ENCODE measurements at places on chromosomes 2 and 18. TPM values are rescaled to one million over a fixed set of nuclear protein-coding genes. Genes with fewer than 3 reads are reported as not detected.

RGPD4 gene
- total RNA-seq, result not detected

UGT1A5 gene
- 18.3 TPM for total RNA-seq

B3GNT7 gene
- total RNA-seq, result 58.7 TPM

C2orf66 gene
- total RNA-seq, result not detected

SRD5A2 gene
- total RNA-seq, result not detected

CAPN14 gene
- total RNA-seq, result not detected

STRN gene
- total RNA-seq, result 25.3 TPM

GPR45 gene
- not detected for total RNA-seq

SPDYA gene
- total RNA-seq, result 1.00 TPM

TOGARAM2 gene
- total RNA-seq, result 3.1 TPM

MC4R gene
- total RNA-seq, result not detected

CRYBA2 gene
- total RNA-seq, result not detected

ITGA4 gene
- 5.9 TPM for total RNA-seq

DNA sequence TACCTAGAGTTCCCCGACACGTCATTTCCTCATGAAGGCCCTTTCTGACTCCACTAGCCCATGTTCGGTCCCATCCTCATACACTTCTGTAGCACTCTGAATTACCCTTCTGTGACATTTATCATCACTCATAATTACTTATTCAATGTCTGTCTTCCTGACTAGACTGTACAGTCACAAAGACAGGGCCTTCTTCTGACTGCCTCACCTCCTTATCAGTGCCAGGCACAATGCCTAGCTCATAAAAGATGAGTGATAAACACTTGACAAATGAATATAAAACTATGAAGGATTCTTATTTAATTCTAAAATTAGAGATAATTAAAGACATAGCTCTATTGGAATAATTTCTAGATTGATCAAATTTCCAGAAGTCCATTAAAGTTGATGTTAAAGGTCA lies 1.4 kb upstream of the UBXN4 start:
- no peak for DNase-seq

DNA sequence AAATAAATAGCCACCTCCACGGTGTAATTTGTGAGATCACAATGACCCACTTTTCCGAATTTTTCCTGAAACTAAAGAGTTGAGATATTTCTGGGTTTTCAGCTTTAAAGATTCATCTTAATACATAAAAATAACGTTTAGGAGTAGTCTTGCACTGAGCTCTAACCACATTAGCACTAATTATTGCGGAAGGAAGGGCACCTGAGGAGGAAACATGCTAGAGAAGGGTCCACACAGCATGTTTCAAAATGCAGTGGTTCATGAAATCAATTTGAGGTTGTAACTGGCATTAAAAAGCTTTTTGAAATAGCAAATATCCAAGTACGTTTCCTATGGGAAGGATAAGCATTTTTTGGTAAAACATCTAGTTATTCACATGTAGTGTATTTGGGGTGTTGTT lies 8.4 kb downstream of the INPP4A start:
- DNase-seq, result no peak

GRCh38 chr2:128914320-128914719 lies 595.7 kb upstream of the HS6ST1 start:
- no peak for DNase-seq

- DNase-seq, result no peak
Measured at GRCh38 chr2:73832930-73833329, 4.2 kb downstream of the STAMBP start.

DNA sequence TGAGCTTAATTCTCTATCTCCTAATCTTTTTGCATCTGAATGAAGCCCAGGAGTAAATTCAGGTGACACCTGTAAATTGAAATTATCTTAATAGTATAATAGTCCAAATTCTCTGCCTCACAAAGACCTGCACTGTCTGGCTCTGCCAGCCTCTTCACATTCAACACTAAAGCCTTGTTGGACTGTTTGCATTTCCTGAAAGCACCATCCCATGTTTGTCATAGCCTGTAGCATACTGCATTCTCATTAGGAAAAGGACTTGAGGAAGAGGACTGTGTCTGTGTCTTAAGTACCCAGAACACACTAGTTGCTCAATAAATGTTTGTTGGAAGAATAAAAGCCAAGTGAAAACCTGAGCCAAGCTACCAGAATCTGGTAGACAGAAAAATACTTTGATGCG lies 42.9 kb upstream of the GRHL1 start:
- DNase-seq, result no peak

GRCh38 chr2:182858671-182859070 lies 7.8 kb downstream of the FRZB start:
- no peak for DNase-seq

GRCh38 chr2:829047-829446 lies 121.6 kb upstream of the SNTG2 start:
- DNase-seq, result no peak

DNA sequence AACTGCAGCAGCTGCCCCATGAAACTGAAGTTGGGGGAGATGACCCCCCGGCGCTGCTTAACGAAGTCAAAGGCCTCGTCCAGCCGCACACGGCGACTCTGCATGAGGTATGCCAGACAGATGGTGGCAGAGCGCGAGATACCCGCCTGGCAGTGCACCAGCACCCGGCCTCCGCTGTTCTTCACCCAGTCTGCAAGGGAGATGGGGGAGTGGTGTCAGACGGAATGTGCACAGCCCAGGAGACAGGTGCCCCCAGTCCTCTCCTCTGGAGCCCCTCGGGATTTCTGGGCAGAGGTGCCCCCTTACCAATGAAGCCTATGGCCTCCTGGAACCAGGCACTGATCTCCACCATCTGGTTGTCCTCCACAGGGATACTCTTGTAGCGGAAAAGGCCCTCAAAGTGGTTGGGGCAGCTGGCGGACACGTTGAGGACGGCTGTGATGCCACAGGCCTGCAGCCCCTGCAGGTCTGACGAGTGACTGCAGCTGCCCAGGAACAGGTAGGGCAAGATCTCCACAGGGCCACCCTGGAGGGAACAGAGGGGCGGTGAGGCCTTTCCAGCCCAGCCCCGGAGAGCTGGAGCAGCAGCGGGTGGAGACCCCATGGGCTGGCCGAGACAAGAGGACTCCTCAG lies 1.3 kb downstream of the DUSP2 start:
- peak; percentile 36 for DNase-seq

GRCh38 chr2:112084689-112085374 lies 29.8 kb downstream of the TMEM87B start:
- no peak for DNase-seq

DNA sequence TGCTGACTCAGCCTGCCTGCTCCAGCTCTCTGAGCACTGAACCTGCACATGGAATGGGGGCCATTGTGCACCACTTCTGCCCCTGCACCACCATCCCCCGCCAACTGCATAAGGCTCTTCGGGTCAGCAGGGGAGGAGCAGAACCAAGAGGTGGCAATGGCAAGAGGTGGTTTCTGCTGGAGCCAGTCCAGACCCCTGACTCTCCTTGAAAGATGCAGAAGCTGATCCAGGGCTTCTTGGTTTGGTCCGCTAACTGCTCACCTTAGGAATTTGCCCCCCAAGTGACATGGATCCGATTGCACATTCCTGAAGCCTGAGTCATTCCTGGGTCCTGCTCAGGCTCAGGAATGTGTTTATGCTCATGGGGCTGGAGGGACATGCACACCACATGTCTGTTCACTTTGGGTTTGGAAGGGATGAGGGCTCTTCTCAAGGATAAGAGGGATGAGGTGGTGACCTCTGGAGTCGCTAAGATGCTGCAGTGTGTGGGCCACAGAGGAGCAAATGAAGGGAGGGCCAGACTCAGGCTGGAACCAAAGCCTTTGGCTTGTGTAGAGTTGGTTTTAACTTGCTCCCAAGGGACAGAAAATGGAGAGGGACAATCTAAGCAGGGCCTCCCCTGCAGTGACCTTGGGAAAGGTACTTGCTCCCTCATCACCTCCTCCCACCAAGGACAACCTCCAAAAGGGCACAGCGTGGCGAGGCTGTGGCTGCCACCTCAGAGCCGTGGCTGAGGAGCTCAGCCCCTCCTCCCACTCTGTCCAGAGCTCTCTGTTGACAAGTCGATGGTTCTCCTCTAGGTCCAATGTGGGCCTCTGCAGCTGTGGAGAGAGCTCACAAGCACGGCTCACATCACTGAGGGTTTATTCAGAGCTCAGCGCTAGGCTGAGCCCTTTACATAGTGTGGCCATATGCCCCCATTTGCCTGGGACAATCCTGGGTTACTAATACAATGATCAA lies 66.2 kb downstream of the HS1BP3 start:
- DNase-seq, result peak; percentile 41

- DNase-seq, result no peak
Measured at GRCh38 chr2:6931753-6932152, 14.5 kb downstream of the RNF144A start.

DNA sequence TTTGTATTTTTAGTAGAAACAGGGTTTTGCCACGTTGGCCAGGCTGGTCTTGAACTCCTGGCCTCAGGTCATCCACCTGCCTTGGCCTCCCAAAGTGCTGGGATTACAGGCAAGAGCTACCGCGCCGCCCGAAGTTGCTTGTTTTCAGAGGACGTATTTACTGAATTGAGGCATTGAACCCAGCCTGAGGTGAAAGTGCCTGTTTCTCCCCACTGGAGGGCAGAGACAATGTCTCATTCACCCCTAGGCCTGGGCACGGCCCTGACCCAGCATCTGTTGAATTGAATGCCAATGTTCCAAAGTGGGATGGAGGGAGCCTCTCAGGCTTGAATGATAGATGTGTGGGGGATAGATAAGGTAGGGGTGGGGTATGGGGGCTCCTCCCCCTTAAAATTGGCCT lies 4.5 kb upstream of the TMBIM1 start:
- no peak for DNase-seq

DNA sequence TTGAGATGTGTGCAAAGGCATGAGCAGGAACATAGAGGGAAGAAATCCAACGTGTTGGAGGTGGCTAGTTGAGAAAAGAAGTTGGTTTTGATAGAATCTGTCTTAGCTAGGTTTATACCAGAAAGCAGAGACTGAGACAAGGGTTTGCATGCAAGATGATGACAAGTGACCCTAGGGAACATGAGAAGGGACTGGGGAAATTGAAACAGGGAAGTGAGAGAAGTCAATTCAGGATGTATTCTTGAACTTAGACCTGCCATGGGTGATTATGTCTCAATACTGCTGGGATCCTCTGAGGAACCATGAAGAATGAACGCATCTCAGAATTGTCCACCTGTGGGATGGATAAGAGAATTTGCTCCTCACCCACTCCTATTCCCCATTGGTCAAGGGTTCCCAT lies 20.5 kb downstream of the IL36A start:
- no peak for DNase-seq

- DNase-seq, result no peak
Measured at GRCh38 chr2:207071820-207072219, 93.9 kb downstream of the KLF7 start.

- no peak for DNase-seq
Measured at GRCh38 chr18:26566874-26567555, 18.7 kb upstream of the KCTD1 start.

- no peak for DNase-seq
Measured at GRCh38 chr2:238739668-238740067, 108.2 kb upstream of the TWIST2 start.

DNA sequence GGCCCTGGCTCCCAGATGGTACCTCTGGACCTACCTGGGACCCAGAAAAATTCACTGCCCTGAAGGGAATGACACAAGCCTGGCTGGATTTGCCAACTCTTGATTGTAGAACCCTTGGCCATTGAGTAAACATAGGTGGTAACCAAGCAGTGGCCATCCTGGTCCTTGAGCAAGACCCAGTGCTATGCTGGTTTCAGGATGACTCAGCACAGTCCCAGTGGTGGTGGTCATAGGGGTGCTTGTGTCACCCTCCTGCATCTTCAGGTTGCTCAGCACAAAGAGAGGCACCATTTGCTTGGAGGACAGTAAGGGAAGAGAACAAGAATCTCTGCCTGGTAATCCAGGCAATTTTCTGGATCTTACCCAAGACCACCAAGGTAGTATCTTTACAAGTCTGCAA lies 52.9 kb downstream of the UPP2 start:
- DNase-seq, result no peak

- DNase-seq, result no peak
Measured at GRCh38 chr2:241617431-241618154, 19.4 kb downstream of the THAP4 start.

DNA sequence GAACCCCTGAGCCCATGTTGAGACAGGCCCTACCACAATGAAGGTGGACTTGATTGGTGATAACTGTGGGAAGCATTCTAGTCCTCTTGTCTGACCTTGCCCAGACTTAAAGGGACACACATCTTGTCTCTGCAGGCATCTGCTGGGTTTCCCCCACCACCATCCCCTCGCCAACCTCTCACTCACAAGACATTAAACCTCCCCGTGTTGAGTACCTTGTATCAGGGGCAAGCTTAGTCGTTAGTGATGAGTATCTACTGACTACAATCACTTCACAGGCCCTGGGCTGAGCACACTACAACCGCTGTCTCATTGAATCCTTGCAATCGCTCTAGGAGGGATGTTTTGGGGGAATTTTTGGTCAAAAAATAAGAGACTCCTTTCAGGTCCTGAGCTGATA lies 86.0 kb downstream of the ICOS start:
- DNase-seq, result no peak

DNA sequence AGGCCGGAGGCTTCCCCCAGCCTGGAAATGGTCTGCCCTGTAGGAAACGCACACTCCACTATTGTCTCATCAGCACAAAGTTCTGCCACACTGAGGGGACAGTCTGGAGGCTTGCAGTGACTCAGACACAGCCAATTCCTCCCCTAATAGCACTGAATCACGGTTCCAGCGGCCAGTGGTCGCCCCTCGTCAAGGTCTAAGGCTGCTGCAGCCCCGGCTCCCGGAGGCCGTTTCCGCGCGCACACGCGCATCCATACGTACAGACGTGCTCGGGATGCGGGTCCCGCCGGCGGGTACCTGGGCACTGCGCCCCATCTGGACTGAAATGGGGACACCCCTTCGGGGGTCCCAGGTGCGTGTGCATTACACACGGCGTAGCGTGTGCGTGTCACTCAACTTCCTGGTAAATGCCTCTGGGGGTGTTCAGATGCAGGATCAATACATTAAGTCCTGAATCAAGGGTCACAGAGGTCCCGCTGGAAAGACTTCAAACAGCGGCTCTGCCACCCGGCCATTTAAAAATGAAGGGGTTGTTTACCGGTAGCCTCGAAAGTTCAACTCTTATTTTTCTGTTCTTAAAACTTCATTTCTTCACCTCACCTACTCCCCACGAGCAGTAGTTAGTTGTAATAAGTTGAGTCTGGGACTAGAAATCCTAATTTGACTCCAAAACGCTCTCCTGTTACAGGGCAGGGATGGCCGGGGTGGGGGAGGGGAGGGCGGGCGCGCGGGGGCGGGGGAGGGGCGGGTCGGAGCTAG lies 572 bp upstream of the ZNF516 start:
- peak; percentile 57 for DNase-seq

DNA sequence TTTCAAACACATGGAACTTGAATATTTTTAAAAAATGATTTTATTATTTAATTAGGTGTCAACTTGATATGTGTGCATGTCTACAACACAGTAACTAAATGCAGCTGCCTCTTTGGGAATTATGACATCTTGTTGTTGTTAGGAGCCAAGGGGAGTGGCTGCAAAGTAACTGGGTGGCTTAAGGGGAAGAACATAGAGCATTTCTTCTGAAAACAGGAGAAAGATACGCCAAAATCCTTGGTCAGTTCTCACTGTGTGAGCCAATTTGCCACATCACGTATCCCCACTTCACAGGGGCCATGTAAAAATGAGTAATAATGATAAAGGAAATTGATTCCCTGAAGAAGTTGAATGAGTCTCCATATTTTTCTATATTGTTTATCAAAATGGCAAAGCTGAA lies 309.8 kb upstream of the COL3A1 start:
- no peak for DNase-seq
